Suppressor macrophage treated with lipopolysaccharide for 1 hour (primary cell): ENCODE measurements at places on chromosomes 4 and X.
A peak's percentile ranks its signal among the peaks of the same experiment; 100 is the strongest.

GRCh38 chr4:76687746-76688448 is 210.0 kb downstream of the SOWAHB start:
- no peak for DNase-seq

- no peak for DNase-seq
Observed at GRCh38 chrX:2284601-2285000, 216.2 kb downstream of the DHRSX start.

DNA sequence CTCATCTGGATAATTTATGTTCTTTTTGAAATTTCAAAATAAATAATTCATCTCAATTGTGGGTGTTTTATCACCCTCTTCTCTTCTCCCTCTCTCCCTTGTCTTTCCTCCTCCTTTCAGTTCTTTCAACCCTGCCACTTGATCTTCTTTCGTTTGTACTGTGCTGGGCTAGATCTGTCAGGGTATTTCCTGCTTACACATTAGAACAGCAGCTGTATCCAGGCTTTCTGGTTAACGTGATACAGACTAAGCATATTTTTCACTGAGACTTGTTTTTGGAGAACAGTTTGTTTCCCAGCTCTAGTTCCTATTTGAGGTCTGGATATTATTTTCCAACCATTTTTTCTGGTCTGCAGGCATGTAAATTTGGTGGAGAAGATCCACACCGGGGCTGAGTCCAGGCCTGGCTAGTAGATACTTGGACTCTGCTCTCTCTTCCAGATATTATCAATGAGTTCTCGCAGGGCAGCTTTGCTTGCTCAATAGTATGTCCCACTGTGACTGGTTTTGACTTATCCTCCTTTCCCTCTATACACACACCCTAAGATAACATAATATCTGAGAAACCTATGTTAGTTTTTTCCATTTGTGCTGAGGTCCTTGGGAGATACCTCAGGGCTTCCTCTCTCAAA is 1310.7 kb upstream of the TENM3 start:
- no peak for DNase-seq

DNA sequence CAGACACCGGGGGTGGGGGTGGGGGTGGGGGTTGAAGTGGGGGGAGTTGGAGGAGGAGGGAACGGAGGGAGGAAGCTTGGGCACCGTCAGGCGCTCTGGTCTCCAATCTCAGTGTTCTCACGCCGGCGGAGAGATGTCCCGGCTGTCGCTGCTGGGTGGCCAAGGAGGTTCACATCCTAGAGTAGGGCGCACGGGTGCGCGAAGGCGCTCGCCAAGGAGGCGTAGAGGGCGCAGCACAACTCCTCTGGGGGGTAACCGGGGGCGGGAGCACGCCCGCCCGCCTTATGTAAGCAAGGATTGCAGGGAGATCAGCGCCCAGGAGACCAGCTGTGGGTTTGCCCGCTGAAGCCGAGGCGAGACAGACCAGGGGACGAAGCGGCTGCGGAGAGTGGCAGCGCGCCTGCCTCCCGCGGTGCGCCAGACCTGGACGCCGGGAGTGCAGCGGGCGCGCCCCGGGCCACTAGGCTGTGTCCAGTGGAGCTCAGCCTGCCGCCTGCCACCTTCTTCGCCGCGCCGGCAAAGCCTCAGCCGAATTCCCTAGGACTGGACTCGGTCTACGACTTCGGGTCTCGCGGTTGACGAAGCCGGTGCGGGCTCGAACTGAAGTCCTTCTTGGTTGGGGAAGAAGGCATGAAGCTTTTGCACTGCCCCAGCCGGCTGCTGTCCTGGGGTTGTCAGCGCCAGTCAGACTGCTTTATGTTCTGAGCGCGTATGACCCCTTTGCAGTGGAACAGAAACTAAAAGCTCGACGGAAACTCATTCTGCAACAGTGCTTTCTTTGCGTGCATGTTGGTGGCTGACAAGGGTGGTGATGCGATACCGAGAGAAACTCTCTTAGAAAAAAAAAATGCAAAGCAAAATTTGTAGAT is 707 bp upstream of the UNC5C start:
- DNase-seq = peak; percentile 72

- DNase-seq = peak; percentile 55
Observed at GRCh38 chr4:169398316-169398715, 127.6 kb upstream of the SH3RF1 start.

GRCh38 chr4:137300776-137301175 is 231.5 kb downstream of the PCDH18 start:
- DNase-seq = no peak

GRCh38 chrX:1883772-1884171 is 268.9 kb downstream of the ASMT start:
- DNase-seq = no peak

- DNase-seq = peak; percentile 80
Observed at GRCh38 chr4:10157478-10158332, 41.1 kb upstream of the WDR1 start.

- DNase-seq = peak; percentile 23
Observed at GRCh38 chr4:37528166-37528885, 157.8 kb downstream of the RELL1 start.

DNA sequence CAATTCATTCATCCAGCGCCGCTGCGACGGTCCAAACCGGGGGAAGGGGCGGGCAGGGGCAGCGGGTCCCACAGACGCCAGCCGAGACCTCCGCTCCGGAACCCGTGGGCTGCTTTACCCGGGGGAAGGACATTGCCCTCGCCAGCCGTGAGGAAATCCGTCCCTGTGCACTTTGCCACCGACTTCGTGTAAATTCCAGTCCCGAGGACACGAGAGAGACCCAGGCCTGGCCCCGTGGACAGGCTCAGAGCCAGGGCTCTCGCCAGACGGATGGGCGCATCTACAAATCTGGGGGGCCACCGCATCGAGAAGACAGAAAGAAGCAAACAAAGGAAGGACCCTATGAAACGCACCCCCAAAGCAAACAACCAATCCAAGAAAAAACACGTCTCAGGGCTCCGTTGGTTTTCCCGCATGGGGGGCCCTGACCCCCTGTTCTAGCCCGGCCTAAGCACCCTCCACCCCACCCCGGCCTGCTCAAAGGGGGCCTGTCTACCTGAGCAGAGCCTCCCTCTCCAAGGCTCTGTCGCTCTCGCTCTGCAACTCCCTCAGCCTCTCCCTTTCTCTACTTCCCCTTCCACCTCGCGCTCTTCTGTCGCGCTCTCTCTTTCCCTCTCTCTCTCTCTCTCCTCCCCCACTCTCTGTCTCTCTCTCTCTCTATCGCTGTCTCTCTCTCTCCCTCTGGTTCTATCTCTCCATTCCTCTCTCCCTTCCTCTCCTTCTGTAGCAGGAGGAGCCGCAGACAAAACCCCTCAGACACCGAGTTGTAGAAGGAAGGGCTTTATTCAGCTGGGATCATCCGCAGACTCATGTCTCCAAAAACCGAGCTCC is 11.3 kb downstream of the FRG2 start:
- no peak for DNase-seq
